ENCODE measurements at places on chromosomes 3 and 15. TPM values are rescaled to one million over a fixed set of nuclear protein-coding genes. Genes with fewer than 3 reads are reported as not detected.
A peak's percentile ranks its signal among the peaks of the same experiment; 100 is the strongest.

DNA sequence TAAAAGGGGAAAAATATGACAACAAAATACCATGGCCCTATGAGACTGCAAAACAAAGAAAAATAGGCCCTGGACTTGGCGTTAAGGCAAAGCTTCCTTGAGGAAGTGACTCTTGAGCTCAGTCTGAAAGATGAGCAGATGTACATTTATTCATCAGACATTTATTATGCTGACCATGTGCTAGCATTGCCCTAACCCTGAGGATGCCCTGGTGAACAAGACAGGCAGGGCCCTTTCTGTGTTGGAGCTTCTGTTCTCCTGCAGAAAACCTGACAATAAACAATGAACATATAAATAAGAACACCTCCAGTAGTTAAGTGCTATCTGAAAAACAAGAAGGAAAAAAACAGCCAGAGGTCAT is 12.4 kb downstream of the TF start:
- H3K27me3 ChIP-seq: peaks cover 6% of the 10 kb centered on the region
- H3K27ac ChIP-seq: no peak overlapping the region
- no peak overlapping the region for H3K4me3 ChIP-seq
- H3K36me3 ChIP-seq: no peaks in the 10 kb centered on the region
- no peak for DNase-seq

DNA sequence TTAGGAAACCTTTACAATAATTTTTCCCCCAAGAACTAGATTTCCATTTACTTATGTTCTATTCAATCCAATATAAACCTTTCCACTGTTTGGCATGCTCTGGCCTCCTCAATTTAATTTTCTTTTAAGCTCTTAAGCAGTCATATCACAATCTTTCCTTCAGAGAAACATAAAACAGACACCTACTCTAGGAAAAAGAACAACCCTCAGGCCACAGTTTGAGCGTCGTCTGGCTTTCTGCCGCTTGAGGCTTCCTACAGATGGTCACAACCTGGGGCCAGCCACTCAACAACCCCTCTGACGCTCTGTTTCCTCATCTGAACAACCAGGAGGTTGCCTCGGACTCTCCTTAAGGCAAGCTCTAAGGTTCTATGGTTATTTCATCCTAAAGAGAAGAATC is 143.3 kb downstream of the ADAMTS17 start:
- no peaks in the 10 kb centered on the region for H3K36me3 ChIP-seq
- H3K27me3 ChIP-seq: no peaks in the 10 kb centered on the region
- no peak overlapping the region for H3K4me3 ChIP-seq
- peaks cover 19% of the 10 kb centered on the region for H3K4me1 ChIP-seq
- no peak overlapping the region for H3K27ac ChIP-seq
- DNase-seq: no peak

DNA sequence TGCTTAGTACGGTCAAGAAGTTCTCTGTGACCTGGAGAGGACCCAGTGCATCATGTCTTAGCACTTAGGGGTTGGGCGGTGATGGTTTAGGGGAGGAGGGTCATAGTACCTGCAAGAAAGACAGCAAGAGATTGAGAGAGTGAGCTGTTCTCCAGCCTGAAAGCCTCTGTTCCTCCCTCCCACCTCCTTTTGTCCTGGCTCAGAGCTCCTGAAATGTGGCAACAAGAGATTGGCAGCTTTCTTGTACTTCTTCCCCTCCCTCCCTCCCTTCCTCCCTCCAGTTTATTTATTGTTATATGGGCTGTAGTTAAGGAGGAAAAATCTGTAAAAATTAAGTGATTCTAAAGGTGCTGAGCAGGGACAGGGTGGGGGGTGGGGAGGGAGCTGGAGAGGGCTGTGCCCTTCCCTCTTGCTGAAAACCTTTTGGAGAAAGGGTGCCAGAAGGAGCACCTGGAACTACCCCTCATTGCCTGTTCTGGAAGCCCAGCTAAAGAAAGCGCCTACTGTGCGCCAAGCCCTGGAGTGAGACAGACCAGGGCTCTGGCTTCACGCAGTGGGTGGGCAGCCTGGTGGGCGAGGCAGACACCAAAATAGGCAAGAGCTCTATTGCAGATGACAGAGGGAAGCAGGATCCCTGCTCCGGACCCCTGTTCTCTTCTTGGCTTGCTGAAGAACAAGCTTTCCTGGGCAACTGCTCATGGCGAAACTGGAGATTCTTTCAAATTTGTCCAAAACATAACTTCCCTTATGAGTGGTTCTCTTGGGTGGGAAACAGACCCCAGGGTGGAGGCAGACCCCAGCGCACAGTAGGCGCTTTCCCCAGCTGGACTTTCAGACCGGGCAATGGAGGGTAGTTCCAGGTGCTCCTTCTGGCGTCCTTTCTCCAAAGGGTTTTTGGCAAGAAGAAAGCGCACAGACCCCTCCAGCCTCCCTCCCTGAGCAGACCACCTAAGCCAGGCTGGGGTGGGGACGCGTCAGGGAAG is 35.6 kb downstream of the LINGO1 start:
- H3K27ac ChIP-seq: no peak overlapping the region
- no peaks in the 10 kb centered on the region for H3K27me3 ChIP-seq
- H3K36me3 ChIP-seq: no peaks in the 10 kb centered on the region
- DNase-seq: no peak
- H3K4me1 ChIP-seq: no peaks in the 10 kb centered on the region

DNA sequence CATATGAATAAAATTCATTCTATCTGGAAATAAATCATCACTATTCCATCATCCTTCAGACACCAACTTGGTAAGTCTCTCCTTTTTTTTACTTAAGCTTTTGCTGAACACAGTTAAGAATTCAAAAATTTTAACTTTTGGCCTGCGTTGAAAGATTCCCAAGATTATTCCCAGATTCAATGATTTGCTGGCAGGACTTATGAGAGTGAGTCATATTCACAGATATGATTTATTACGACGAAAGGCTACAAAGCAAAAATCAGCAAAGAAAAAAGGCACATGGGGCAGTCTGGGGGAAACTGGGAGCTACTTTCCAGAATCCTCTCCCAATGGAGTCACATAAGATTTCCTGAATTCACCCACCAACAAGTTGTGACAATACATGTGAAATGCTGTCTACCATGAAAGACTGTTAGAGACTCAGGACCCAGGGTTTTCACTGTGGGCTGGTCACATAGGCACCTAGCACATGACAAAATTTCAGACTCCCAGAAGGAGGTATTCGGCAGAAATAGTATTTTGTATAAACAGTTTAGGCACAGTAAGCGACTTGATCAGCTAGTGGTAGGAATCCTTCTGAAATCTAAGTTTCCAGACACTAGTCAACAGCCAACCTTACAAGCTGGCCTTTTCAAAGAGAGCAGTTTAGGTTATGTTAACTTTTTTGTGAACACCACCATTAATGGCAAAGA is 82.1 kb downstream of the DLG1 start:
- H3K4me3 ChIP-seq: no peak overlapping the region
- no peak for DNase-seq
- peaks cover 22% of the 10 kb centered on the region for H3K4me1 ChIP-seq
- peaks cover 14% of the 10 kb centered on the region for H3K36me3 ChIP-seq
- H3K27me3 ChIP-seq: no peaks in the 10 kb centered on the region

Gene COX5A
- total RNA-seq: 342 TPM

GRCh38 chr3:150259526-150260397 is 148.3 kb upstream of the TSC22D2 start:
- H3K4me3 ChIP-seq: no peak overlapping the region
- no peaks in the 10 kb centered on the region for H3K27me3 ChIP-seq
- DNase-seq: no peak
- no peaks in the 10 kb centered on the region for H3K4me1 ChIP-seq

GRCh38 chr15:64865998-64866520 is 24.3 kb downstream of the PLEKHO2 start:
- H3K36me3 ChIP-seq: peaks cover 5% of the 10 kb centered on the region
- no peak overlapping the region for H3K27ac ChIP-seq
- no peaks in the 10 kb centered on the region for H3K27me3 ChIP-seq
- DNase-seq: no peak

- H3K27me3 ChIP-seq: peaks cover 38% of the 10 kb centered on the region
- H3K4me1 ChIP-seq: peaks cover 6% of the 10 kb centered on the region
- H3K36me3 ChIP-seq: no peaks in the 10 kb centered on the region
- DNase-seq: peak; percentile 47
Measured at GRCh38 chr15:60255390-60255789, 142.4 kb downstream of the ANXA2 start.

Gene ZNF385D
- total RNA-seq: not detected

- H3K4me3 ChIP-seq: no peak overlapping the region
- no peaks in the 10 kb centered on the region for H3K36me3 ChIP-seq
- no peaks in the 10 kb centered on the region for H3K27me3 ChIP-seq
- DNase-seq: no peak
- H3K4me1 ChIP-seq: peaks cover 24% of the 10 kb centered on the region
Measured at GRCh38 chr3:171375666-171376595, 84.3 kb downstream of the TNIK start.

GRCh38 chr15:101239724-101240136 is 12.1 kb downstream of the CHSY1 start:
- DNase-seq: no peak
- H3K27me3 ChIP-seq: no peaks in the 10 kb centered on the region
- H3K27ac ChIP-seq: peak overlapping the region; percentile 81
- peak overlapping the region; percentile 50 for H3K4me3 ChIP-seq
- peaks cover 67% of the 10 kb centered on the region for H3K36me3 ChIP-seq
- H3K4me1 ChIP-seq: peaks cover 78% of the 10 kb centered on the region

DNA sequence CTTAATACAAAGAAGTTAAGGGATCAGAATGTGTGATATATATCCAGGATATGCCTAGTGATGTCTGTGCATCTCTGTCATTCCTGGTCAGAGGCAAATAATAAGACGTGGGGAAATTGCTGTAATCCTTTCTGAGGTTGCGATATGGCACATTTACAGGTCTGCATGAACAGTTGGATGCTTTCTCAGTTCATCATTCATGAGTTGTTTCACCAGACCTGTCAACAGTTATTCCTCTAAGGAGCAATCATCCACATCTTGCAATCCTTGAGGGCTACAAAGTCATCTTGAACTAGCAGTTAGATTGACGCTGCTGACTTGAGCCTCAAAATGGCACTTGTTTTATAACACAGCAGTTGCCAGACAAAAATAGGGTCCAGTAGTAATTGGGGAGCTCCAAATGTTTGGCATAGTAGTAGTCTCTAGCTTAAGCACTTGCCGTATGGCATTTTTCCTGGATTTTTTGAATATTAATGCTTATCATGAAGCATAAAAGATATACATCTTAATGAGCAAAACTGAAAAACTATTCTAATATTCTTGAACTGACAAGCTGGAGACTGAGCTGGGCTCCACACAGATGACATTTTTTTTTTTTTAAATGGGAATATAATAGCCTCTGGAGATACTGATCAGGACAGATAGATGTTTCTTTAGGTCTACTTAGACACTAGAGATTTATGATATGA is 761.7 kb downstream of the VGLL3 start:
- no peaks in the 10 kb centered on the region for H3K27me3 ChIP-seq
- no peak overlapping the region for H3K4me3 ChIP-seq
- DNase-seq: no peak
- H3K27ac ChIP-seq: no peak overlapping the region
- H3K36me3 ChIP-seq: no peaks in the 10 kb centered on the region
- no peaks in the 10 kb centered on the region for H3K4me1 ChIP-seq

Gene ADCY5
- not detected for total RNA-seq

Gene CPLX3
- total RNA-seq: 0.11 TPM

DNA sequence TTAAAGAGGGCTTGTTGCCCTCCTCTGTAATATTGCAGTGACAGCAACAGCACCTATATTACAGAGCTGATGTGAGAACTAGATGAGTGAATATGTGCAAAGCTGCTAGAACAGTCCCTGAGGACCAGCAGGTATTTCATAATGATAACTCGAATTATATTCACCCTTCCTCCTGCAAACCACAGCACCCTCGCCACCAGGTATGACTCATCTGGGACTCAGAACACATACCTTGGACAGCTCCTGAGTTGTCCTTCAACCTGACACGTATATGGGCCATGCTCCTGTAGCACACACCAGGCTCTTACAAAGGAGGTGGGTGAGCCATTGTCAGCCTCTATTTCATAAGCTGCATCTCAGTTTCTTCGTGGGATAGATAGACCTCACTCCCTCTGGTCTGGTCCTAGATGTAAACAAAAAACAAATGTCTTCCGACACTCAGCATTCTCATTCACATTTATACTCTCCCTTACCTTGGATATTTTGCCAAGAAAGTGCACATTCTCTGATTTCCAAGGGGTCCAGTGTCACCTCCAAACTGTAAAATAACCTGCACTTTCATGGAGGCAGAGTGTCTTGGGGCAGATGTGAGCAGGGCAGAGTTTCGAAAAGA is 124.5 kb downstream of the TLE3 start:
- H3K36me3 ChIP-seq: no peaks in the 10 kb centered on the region
- peak; percentile 67 for DNase-seq
- H3K27me3 ChIP-seq: peaks cover 33% of the 10 kb centered on the region
- no peaks in the 10 kb centered on the region for H3K4me1 ChIP-seq
- no peak overlapping the region for H3K4me3 ChIP-seq

Gene CCDC191
- total RNA-seq: 1.5 TPM

DNA sequence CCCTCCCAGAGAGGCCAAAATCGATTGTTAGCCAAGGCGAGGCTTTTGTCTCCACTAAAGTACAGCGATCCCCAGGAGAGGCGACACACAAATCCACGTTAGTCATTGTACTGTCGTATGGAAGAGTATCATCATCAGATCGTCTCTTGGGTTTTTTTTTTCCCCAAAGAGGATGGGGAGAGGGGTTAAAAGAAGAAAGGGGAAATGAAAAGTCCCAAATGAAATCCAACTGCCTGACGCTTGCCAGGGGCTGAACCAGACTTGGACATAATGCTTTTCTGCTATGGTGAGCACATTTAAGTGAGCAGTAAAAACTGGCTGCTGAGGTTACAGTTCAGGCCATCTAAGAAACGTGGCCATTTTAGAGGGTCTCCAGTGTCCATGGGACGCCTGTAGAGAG is 37.9 kb upstream of the CTSH start:
- H3K36me3 ChIP-seq: no peaks in the 10 kb centered on the region
- DNase-seq: no peak
- no peaks in the 10 kb centered on the region for H3K4me1 ChIP-seq
- H3K4me3 ChIP-seq: no peak overlapping the region
- peaks cover 6% of the 10 kb centered on the region for H3K27me3 ChIP-seq

Gene PPARG
- 0.63 TPM for total RNA-seq

DNA sequence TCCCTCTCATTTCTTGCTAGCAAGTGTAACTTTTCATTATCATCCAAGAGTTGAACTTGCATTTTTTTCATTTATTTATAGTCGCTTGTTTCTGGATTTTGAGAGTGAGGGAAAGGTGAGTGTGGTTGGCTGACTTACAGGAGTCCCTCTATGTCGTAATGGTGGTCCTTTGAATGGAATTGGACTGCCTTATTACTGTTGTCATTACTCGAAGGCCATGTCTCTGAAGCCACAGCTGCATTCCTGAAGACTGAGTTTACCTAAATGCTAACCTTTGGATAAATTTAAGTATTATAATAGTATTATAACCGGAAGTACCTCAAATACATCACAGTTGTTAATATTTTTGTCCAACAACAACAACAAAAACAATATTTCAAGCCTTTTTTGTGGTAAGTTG is 488.9 kb downstream of the GABRG3 start:
- no peak overlapping the region for H3K4me3 ChIP-seq
- H3K4me1 ChIP-seq: no peaks in the 10 kb centered on the region
- no peak overlapping the region for H3K27ac ChIP-seq
- H3K27me3 ChIP-seq: no peaks in the 10 kb centered on the region
- no peaks in the 10 kb centered on the region for H3K36me3 ChIP-seq
- no peak for DNase-seq

GRCh38 chr3:109118584-109118983 is 650 bp upstream of the MORC1 start:
- no peak overlapping the region for H3K4me3 ChIP-seq
- no peaks in the 10 kb centered on the region for H3K36me3 ChIP-seq
- no peaks in the 10 kb centered on the region for H3K4me1 ChIP-seq

Gene MKRN3
- 1.6 TPM for total RNA-seq

Measured in activated CD8-positive, alpha-beta T cell treated with anti-CD3 and anti-CD28 coated beads for 36 hours (primary cell).